IPS DF 6.9 (cell line): ENCODE measurements at places on chromosomes 1 and 21.

GRCh38 chr21:31786164-31786920 lies 54.4 kb upstream of the SCAF4 start:
- DNase-seq = no peak

- no peak for DNase-seq
These were observed 2.9 kb downstream of the PAX7 start for GRCh38 chr1:18633422-18634155.

- DNase-seq = no peak
These were observed 293.3 kb upstream of the RUNX1 start for GRCh38 chr21:35342440-35342839.

DNA sequence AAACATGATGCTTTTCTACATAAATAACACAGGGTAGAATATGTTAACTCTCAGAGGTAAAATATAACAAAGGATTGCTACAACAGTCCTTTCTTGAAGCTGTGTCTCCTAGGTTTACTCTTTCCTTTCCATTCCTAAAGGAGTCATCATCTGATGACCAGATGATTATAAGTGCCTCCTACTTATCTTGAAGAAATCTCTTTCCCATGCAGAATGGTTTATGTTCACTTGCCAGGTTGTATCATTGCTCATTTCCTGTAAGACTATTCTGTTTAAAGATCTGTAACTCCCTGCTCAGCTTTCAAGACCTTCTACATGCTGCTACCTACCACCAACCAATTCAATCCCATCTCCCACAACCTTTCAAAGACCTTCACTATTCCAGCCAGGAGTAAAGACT lies 51.5 kb upstream of the PTCH2 start:
- DNase-seq = no peak

- DNase-seq = no peak
These were observed 95.9 kb downstream of the GREM2 start for GRCh38 chr1:240516069-240516468.

DNA sequence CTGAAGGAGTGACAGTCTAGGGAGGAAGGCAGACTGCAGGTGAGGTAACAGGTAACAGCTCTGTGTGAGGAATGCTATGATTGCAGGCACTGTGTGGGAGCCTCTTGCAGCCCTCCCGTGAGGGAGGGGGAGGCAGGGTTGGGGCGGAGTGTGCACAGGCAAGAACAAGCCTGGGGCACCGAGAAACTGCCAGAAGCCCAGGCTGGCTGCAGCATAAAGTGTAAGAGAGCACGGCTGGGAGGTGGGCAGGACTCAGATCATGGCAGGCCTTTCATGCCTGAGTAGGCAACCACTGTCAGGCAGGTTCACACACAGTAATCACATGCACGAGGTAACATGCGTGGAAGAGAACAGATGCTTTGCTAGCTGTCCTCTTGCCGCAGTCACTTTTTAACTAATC lies 11.3 kb upstream of the RHEX start:
- no peak for DNase-seq

- DNase-seq = no peak
These were observed 9.8 kb upstream of the SMAP2 start for GRCh38 chr1:40363721-40364120.

DNA sequence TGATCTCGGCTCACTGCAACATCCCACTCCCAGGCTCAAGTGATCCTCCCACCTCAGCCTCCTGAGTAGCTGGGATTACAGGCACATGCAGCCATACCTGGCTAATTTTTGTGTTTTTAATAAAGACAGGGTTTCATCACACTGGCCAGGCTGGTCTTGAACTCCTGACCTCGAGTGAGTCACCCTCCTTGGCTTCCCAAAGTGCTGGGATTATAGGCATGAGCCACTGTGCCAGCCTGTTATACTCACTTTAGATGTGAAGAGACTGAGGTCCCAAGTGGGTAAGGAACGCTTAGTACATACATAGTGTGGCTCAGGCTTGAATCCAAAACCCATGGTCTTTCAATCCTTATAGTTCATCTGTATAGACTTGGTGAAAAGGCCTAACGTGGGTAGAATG lies 63.7 kb upstream of the EPS8L3 start:
- DNase-seq = no peak

DNA sequence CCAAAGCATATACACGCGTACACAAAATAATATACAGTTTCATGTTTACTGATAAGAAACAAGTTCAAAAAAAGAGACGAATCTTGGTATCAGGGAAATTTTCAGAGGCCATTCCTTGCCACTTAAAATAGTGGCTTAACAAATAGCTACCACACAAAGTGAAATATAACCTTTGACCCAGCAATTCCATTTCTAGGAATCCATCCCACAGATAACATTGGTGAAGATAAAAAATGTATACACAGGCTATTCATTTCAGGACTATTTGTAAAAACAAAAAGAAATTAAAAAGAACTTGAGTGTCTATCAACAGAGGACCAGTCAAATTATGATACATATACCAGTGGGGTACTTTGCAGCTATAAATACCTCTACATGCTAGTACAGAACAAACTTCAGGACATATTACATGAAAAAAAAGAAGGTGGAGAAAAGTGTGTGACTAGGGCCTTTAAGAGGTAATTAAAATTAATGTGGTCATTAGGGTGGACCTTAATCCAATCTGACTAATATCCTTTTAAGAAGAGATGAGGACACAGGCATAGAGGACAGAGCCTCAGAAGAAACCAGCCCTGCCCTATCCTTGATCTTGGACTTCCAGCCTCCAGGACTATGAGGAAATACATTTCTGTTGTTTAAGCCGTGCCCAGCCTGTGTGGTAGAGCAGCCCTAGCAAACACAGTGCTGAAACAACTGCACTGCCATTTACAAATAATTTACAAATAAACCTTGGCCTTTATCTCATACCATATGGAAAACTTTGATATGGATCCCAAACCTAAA lies 7.8 kb downstream of the UBE2G2 start:
- DNase-seq = no peak

- no peak for DNase-seq
These were observed 444.6 kb downstream of the AJAP1 start for GRCh38 chr1:5098981-5099385.

- DNase-seq = no peak
These were observed 39.2 kb downstream of the ABCA4 start for GRCh38 chr1:94081566-94082344.

GRCh38 chr1:220680085-220680687 lies 10.0 kb upstream of the C1orf115 start:
- DNase-seq = peak; percentile 47

GRCh38 chr1:204036882-204037655 lies 35.8 kb upstream of the SOX13 start:
- DNase-seq = no peak
